ENCODE measurements at places on chromosomes 4 and X. TPM values are rescaled to one million over a fixed set of nuclear protein-coding genes. Genes with fewer than 3 reads are reported as not detected.

Gene RHOXF1
- total RNA-seq = not detected

Gene FGFR3
- total RNA-seq = 0.25 TPM

Gene EFHC2
- total RNA-seq = 2.2 TPM

Gene KCNE5
- 0.17 TPM for total RNA-seq

Gene OTUD6A
- not detected for total RNA-seq

Gene DCAF8L1
- total RNA-seq = not detected

Gene WNK3
- 0.07 TPM for total RNA-seq

Gene UBA1
- total RNA-seq = 177 TPM

Data from activated CD4-positive, alpha-beta T cell treated with anti-CD3 and anti-CD28 coated beads, Interleukin-2, amount 10 ng/mL, durations not matched to agents 7 days and 5 days (primary cell).